ENCODE measurements at places on chromosomes 5 and 9. TPM values are rescaled to one million over a fixed set of nuclear protein-coding genes. Genes with fewer than 3 reads are reported as not detected.

- H3K27me3 ChIP-seq, result no peaks in the 10 kb centered on the region
- no peak overlapping the region for H3K27ac ChIP-seq
- no peaks in the 10 kb centered on the region for H3K36me3 ChIP-seq
- no peaks in the 10 kb centered on the region for H3K4me1 ChIP-seq
- DNase-seq, result no peak
These were observed 31.3 kb upstream of the MATR3 start for GRCh38 chr5:139262059-139262741.

- no peak for DNase-seq
- no peak overlapping the region for H3K27ac ChIP-seq
- peaks cover 37% of the 10 kb centered on the region for H3K36me3 ChIP-seq
- H3K4me3 ChIP-seq, result no peak overlapping the region
These were observed 17.0 kb downstream of the NIPSNAP3B start for GRCh38 chr9:104780796-104781395.

DOCK2 gene
- total RNA-seq, result 30.3 TPM

ROPN1L gene
- total RNA-seq, result 9.5 TPM

CSF1R gene
- total RNA-seq, result 93.1 TPM

GRCh38 chr9:121670431-121670830 is 19.0 kb downstream of the DAB2IP start:
- H3K4me1 ChIP-seq, result no peaks in the 10 kb centered on the region
- no peaks in the 10 kb centered on the region for H3K27me3 ChIP-seq
- no peaks in the 10 kb centered on the region for H3K36me3 ChIP-seq
- no peak overlapping the region for H3K27ac ChIP-seq
- H3K4me3 ChIP-seq, result no peak overlapping the region
- no peak for DNase-seq

ESM1 gene
- total RNA-seq, result 5.4 TPM

GFI1B gene
- 0.18 TPM for total RNA-seq

- H3K27me3 ChIP-seq, result no peaks in the 10 kb centered on the region
- H3K27ac ChIP-seq, result no peak overlapping the region
- DNase-seq, result no peak
- no peaks in the 10 kb centered on the region for H3K36me3 ChIP-seq
These were observed 74.6 kb downstream of the LRRC70 start for GRCh38 chr5:62653001-62653863.

ANKRD34B gene
- total RNA-seq, result 0.15 TPM

- DNase-seq, result no peak
- H3K4me1 ChIP-seq, result no peaks in the 10 kb centered on the region
- H3K36me3 ChIP-seq, result no peaks in the 10 kb centered on the region
These were observed 14.6 kb downstream of the FIBCD1 start for GRCh38 chr9:130924448-130924788.
